ENCODE measurements at places on chromosomes 4 and X.

DNA sequence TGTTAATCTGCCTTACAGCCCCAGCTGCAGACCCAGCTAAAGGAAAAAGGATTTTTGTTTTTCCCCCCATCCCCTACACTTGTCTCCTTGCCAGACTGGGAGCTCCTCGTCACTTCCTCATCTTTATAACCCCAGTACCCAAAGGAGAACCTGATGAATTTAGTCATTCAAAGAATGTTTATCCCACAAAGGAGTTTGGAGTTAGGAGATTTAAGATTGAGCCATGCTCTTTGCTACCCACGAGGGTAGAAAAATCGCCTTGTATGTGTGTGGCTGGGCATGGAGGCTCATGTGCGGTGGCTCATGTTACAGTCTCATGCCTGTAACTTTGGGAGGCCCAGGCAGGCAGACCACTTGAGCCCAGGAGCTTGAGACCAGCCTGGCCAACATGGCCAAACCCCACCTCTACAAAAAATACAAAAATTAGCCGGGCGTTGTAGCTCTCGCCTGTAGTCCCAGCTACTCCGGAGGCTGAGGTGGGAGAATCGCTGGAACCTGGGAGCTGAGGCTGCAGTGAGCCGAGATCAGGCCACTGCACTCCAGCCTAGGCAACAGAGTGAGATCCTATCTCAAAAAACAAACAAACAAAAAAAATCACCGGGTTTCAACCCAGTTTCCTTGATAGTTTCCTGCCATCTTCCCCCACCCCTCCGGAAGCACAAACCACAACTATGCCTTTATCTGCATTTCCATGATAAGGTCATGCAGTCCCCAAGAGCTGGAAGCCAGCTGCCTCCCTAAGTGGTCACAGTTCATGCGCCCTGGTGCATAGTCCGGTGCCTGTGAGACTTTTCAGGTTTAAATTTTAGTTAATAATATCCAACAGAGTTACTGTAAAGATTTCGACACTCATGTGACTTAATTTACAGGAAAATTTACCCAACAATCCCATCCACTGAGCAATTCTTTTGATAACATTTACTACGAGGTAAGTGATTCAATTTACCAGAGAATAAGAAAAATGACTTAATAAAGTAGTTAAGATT lies 1.5 kb downstream of the CFAP97 start:
- no peak for DNase-seq

DNA sequence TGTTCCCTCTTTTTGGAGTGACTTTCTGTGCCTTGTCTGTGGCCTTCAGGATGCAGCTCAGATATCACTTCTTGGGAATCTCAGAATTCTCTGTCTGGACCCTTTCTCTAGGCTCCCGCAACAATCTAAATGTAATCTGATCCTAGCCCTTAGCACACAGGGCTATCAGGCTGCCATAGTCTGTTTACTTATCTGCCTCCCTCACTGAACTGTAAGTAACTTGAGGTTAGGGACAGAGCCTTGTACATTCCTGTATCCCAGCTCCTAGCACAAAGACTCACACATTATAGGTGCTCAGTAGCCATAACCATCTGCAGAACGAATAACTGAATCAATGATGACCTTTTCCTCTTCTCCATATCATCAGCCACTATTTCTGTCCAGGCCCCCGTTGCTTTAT lies 69.5 kb downstream of the RTL9 start:
- DNase-seq: no peak

GRCh38 chrX:127085939-127086338 lies 266.4 kb downstream of the PRR32 start:
- DNase-seq: no peak

DNA sequence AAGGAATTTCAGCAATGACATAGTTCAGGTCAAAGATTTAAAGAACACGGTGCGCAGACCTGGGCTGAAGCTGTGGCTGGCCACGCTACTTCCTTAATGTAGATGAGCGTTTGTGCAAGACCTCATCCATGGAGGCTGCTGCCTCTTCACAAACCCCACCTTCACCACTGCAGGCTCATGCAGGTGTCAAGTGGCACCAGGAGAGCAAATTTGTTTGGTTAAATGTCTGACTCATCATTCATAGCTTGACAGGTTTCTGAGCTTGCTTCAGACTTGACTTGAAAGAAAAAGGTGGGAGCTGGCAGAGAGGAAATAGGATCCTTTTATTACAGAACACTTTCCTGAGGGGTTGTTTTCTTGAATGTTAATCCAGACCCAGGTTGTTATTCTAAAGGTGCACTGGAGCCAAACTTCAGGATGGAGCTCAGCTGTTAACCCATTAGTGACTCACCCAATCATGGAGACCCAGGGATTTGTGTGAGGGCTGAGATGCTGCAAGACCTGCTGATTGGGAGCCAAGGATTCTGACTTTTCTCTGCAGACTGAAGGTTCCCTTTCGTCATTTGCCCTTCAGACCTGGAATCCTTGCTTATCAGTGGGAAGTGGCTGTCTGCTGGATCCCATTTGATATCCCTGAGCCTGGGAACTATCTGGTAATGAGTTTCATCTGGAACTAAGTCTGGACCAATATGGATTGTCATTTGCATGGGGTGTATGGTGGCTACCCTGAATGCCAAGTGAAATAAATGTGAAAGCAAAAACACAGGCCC lies 315.3 kb downstream of the PTTG2 start:
- no peak for DNase-seq

GRCh38 chr4:108118505-108118904 lies 50.2 kb downstream of the LEF1 start:
- peak; percentile 34 for DNase-seq

DNA sequence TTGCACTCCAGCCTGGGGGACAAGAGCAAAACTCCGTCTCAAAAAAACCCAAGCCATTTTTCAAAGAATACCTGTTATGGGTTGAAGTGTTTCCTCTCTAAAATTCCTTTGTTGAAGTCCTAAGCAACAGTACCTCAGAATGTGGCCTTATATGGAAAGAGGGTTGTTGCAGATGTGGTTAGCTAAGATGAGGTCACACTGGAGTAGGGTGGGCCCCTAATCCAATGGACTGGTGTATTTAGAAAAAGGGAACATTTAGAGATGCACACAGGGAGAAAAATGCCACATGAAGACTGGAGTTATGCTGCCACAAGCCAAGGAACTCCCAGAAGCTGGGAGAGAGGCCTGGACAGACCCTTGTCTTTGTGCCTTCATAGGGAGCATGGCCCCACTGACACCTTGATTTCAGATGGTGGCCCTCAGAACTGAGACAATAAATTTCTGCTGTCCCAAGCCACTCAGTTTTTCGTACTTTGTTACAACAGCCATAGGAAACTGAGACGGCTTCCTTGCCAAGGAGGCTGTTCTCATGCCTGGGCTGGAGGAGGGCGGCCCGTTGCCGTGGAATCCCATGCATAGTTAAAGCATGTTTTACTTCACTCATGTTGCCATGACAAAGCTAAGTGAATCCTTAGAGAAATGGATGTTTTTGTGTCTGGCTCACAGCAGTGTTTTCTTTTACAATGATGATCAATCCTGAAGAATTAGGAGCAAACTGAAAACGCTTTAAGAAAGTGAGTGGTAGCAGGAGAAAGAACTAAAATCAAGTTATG lies 16.5 kb downstream of the TRAPPC2 start:
- no peak for DNase-seq

- DNase-seq: no peak
Observed at GRCh38 chr4:12016729-12017128, 588.0 kb upstream of the HS3ST1 start.

DNA sequence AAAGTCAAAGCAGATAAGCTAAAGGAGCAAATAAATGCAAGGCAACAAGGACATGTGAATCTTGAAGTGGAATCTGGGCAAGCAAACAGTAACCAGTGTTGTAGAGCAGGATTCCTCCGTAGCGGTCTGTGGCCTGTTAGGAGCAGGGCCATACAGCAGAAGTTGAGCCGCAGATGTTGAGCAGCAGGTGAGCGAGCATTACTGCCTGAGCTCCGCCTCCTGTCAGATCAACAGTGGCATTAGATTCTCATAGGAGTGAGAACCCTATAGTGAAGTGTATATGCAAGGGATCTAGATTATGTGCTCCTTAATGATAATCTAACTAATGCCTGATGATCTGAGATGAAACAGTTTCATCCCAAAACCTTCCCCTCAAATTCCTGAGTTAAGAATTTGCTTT lies 550.7 kb downstream of the ADGRL3 start:
- no peak for DNase-seq

DNA sequence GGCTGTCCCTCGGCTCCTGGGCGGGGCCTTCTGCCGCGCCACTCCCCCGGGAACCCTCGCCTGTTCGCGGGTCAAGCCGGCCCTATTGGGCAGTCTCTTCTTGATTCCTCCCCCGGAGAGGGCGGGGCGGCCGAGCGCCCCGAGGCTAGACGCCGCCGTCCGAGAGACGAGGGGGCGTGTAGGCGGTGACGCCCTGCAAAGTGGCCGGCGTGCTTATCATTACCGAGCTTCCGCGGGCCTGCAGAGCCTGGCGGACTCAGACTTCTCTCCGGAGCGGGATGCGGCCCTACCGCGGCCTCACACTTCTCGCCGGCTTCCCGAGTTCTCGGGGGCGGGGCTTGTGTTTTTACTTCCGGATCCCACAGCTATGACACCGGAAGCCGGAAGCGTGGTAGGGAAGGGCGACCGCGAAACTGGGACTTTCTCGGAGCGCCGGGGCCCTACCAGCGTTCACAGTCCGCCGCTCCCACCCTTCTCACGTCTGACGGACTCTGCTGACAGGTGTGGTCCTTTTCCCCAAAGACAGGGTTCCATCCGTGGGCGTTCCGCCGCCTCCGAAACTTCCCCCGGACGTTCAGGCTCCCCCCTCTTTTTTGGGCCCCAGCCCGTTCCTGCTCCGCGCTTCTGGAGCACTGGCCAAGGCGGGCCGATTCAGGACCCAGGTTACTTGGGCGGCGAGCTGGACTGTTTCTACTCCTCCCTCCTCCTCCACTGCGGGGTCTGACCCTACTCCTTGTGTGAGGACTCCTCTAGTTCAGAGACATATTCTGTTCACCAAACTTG lies at the start of gene IKBKG:
Gene IKBKG (plus strand): TSS at position 376 of the 783 bp plus-strand sequence. CDS start 4,383 bp downstream, outside the sequence.
- peak; percentile 91 for DNase-seq

GRCh38 chr4:76203541-76203940 lies 10.1 kb downstream of the SCARB2 start:
- no peak for DNase-seq

GRCh38 chrX:71954458-71954857 lies 43.8 kb downstream of the NHSL2 start:
- DNase-seq: no peak

GRCh38 chrX:135112096-135112729 lies 8.1 kb downstream of the ETDB start:
- DNase-seq: no peak

- DNase-seq: no peak
Observed at GRCh38 chr4:145786261-145786660, 106.3 kb downstream of the C4orf51 start.

DNA sequence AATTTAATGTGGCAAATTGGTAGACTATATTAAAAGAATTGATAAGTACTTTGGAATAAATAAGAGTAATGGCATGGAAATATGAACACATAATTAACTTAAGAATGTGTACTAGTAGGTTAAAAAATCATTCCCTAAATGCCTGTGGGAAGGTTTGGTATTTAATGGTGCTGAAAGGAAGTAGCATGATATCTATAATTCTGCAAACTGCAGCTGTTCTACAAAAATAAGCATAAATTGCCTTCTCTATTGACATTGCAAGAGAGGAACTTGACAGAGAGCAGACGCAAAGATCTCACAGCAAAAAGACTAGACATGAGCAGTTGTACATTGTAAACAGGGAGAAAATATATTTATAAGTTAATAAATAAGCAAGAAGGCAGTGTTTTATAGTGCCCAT lies 752.5 kb upstream of the PCDH10 start:
- DNase-seq: no peak

GRCh38 chr4:144371485-144371884 lies 231.0 kb upstream of the GYPA start:
- no peak for DNase-seq

DNA sequence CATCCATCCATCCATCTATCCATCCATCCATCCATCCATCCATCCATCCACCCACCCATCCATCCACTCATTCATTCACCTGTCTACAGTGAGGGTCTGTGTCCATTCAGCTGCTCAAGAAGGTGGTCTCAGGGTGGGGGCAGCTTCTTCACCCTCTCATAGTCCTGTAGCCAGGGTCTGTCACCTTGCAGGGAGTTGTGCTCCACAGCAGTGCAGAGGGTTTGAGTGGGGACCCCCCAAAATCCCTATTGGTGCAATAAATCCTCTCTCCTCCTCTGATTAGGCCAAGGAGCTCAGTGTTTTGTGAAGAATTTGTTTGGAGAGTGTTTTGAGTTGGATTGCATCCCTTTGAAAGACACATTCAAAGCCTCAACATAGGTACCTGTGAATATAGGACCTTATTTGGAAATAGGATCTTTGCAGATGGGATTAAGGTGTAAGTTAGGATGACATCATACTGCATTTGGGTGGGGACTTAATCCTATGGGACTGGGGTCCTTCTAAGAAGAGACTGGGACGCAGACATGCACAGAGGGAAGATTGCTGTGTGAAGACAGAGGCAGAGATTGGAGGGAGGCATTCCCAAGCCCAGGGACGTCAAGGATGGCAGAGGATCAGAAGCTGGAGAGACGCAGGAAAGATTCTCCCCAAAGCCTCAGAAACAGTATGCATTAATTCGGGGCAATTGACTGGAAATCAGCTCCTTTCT lies 12.0 kb downstream of the P2RY8 start:
- no peak for DNase-seq

DNA sequence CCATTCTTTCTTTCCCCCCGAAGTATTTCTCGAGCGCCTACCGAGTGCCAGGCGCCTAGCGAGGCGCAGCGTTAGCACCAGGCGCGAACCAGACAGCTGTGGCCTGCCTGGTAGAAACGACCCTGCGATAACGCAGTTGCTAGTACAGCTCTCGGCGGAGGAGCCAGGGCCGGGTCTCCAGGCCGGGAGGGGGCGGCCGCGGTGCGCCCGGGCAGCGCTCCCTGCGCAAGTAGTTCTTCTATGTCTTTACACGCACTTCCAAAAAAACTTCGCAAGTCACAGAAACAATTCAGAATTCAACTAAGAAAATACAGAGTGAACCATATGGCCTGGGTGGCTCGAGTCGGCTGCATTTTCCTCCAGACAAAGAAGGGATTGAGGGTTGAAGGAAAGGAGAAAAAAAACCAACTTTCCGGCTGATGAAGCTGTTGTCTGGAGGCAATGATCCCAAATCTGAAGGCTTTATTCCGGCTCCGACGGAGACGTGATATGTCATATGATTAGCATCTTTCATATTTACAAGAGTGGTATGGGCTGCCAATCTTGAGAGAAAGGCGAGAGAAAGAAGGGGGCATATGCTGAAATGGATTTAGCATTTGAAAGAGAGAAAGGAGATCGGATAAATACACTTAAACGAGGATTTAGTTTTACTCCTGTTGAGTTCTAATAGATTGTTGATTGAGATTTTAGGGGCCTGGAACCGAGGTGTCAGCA lies 7.2 kb upstream of the NEUROG2 start:
- no peak for DNase-seq

- DNase-seq: no peak
Observed at GRCh38 chr4:109713500-109713899, 10.3 kb upstream of the CASP6 start.

GRCh38 chr4:143768007-143768591 lies 67.6 kb upstream of the FREM3 start:
- DNase-seq: no peak

- DNase-seq: no peak
Observed at GRCh38 chrX:113305496-113305895, 464.9 kb upstream of the AMOT start.

GRCh38 chr4:185730849-185731608 lies 81.0 kb downstream of the SORBS2 start:
- no peak for DNase-seq

GRCh38 chr4:37471971-37472370 lies 214.2 kb downstream of the RELL1 start:
- no peak for DNase-seq

All from NCI-H1092 treated with DMSO at 0.1 percent for 48 hours (cell line).